Fibroblast of skin of right biceps (primary cell): ENCODE measurements at places on chromosomes 3 and 15.

DNA sequence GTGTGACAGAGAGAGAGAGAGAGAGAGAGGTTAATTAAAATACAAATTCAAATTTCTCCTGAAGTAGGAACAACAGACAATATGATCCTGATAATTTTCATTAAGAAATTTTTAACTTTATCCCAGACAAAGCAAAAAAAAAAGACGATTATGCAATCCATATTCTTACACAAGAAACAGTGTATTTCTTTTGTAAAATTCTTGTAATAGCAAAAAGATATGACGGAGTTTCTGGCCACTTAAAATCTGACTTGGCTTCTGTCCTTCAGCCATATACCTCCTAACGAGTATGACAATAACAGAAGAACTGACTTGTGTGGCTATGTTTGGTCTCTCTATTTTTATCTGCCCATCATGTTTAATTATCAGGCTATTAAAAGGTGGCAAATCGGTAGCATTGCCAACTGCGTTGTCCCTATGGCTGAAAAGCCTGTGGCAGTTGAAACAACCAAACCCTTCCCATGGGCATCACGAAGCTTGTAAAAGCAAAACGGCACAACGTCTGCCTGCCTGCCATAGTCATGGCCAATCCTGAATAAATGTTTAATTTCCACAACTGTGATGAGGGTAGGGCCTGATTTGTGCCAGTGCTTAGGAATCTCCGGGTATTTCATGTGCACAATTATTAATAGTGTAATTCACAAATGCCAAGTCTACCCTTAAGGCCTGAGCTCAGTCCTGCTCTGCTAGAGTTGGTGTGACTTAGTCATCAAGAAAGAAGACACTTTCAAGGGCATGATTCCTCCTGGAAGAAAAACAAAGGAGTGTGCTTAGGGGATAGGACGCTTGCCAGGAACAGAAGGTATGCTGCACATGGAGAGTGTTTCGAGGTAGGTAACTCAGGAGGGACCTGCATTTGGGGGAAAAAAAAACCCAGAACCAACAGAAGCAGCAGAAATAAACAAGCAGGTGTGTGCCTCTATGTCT is 1090.2 kb downstream of the FHIT start:
- no peak for DNase-seq

DNA sequence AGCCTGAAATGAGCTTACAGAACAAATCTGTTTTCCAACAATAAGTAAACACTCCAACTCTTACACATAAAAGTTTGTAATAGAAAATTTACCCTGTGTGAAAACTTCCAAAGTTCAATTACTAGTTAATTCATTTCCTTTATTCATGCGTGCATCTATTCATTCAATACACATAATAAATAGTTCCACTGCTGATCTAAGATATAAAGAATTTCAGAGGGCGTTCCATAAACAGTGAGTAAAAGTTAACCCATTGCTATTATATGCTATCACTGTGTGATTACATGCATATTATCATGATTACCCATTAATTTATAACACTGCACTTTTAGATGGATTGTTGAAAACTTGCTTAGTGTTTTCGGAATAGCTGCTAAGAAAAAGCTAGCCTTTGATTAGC is 36.2 kb upstream of the CFAP20DC start:
- peak; percentile 5 for DNase-seq

DNA sequence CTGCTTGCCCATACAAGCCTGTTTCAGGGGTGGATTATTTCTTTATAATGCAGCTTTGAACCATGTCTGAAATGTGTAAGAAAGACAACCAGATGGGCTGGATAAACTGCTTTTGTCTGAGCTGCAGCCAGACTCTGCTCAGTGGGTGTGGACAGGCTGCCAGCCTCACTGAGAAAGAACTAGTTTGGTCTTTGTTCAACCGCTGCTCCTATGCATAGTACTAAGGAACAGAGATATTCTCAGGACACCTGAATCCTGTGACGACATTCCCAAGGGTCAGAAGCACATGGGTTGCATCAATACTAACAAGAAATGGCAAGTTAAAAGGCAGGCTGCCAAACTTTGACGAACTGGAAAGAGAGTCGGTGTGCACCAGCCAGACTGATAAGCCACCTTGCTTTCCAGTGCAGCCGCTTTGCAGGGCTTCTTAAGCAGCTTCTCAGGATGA is 57.2 kb downstream of the PLD1 start:
- DNase-seq = peak; percentile 15

DNA sequence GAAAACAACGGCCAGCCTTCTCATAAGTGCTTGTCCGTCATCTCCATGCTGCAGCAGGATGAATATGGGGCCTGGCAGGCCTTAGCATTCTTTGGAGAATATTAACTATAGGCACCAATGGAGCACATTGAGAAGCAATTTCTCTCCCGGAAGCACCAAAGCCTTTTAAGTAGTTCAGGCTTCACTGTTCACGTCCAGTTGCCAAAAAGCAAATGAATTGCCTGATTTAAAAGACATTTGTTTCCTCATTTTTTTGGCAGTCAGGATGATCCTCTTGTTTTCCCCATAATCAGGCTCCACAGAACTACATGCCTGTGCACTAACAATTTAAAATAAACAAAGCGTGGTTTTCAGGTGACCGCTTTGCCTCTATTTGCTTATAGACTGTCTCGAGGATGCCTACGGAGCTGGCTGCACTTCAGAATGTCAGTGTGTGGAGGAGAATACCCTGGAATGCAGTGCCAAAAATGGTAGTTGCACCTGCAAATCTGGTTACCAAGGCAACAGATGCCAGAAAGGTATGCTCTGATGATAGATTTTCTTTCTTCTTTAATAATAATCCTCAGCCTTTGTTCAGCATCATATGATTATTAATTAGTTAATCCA is 725.2 kb upstream of the GOLIM4 start:
- DNase-seq = no peak

DNA sequence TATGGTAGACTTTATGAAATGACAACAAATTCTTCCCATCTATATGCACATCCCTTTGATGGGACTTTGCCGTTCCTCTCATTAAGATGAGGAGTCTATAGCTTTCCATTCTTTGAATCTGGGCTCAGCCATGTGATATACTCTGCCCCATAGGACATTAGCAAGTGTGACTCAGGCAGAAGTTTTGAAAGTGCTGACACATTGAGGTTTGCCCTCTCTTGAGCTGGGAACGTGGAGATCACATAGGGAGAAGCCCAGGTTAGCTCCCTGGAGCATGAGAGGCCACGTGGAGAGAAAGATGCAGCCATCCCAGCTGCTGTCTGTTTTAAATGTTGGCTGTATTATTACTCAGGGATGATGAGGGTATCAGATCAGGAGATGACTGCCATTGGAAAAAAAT is 67.7 kb upstream of the OXTR start:
- peak; percentile 89 for DNase-seq

DNA sequence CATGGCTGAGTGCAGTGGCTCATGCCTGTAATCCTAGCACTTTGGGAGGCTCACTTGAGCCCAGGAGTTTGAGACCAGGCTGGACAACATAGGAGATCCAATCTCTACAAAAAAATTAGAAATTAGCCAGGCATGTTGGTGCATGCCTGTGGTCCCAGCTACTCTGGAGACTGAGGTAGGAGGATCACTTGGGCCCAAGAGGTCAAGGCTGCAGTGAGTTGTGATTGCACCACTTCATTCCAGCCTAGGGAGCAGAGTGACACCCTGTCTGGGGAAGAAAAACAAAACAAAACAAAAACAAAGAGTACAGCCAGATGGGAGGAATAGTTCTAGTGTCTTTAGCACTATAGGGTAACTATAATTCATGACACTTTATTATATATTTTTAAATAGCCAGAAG is 26.2 kb upstream of the COMMD4 start:
- DNase-seq = no peak

- no peak for DNase-seq
These were observed 2.2 kb downstream of the SLC12A6 start for GRCh38 chr15:34335176-34336032.

GRCh38 chr3:158774965-158775364 is 26.9 kb upstream of the MFSD1 start:
- no peak for DNase-seq

GRCh38 chr3:194841515-194841841 is 155.8 kb downstream of the FAM43A start:
- DNase-seq = no peak

DNA sequence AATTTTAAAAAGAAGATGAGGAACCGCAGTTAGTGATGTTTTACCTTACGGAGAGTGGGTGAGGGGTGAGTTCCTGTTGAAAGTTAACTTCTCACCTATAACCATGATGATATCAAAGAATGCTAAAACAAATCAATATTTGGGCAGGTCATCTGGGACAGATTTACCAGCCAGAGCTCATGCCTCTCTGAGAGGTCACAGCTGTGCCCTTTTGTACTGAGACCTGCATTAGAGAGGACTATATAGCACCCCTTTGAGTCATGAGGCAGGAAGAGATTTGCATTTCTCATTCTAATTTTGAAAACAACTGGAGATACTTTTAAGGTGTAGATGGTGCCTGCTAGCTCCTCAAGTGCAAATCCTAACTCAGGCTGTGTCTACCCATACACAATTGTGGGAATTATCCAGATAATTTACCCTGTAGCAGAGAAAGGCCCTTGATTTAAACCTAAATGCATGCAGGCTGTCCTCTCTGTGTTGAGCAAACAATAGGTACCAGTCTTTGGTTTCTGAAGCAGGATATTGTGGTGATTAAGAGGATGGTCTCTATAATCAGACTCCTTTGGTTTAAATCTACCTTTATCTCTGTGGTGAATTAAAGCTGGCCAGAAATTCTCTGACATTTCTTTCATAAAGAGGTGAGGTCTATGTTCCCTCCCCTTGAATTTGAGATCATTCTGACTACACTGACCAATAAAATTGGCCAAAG is 5.8 kb upstream of the TM4SF4 start:
- DNase-seq = no peak

DNA sequence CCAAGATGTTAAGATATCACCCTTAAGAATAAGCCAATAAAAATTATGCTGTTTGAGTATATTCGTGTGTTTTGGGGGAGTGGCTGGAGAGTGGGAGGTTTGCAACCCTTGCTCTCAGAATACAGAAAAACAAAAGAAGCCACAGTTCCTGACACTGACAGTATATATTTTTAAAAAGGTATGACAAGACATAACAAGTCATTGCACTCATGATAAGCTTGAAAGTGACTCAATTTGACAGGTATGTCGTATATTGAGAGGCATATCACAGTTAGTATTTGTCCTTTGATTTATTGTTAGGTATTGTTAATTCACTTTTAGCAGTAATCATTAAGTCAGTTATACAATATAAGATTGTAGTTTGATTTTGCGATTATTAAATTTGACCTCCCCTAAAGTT is 73.1 kb upstream of the TSC22D2 start:
- DNase-seq = no peak

DNA sequence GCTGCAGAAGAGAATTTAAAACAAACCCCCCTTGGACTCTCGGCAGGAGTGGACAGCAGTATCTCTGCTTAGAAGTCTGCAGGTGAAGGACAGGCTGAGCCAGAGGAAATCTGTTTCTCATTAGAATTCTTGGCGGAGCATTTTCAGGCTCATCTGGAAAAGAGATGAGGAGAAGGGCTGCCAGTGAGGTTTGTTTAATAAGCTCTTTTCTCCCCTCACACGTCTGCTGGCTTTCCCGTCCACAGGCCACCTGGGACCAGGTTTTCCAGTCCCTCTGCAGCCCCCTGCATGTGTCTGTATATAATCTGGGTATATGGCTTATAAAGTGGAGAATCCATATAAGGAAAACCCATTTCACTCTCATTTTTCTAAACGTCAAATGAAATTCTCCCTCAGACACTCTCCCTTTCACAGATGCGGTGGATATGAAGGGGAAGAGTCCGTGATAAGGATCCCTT is 155.4 kb upstream of the TPM1 start:
- peak; percentile 68 for DNase-seq

DNA sequence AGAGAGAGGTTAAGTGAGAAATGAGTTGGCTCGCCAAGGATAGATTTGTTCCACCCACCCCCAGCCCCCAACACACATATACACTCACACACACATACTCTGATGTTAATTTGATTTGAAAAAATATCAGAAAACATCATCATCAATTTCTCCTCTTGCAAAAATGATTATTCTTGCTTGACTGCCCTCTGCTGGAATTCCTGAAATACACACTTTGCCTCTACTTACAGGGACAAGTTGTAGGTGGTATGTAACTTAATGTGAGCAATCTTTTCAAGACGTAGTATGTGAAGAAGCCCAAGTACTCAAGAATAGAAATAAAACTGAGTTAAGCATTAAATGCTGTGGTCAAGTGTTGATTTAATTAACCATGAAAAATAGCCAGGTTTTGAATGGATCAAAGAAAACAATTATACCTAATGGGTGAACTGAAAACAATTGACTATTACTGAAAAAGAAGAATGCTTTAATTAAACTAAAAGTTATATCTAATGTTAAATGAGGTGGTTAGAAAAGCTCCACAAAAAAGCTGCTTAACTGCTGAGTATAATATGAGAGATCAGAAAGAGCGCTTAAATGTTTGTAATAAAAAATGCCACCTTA is 46.6 kb upstream of the MDFIC2 start:
- DNase-seq = peak; percentile 15

- DNase-seq = no peak
These were observed 305.5 kb downstream of the SHQ1 start for GRCh38 chr3:72542781-72543180.

GRCh38 chr3:163722405-163722804 is 1355.9 kb downstream of the SI start:
- DNase-seq = no peak

- DNase-seq = no peak
These were observed 263.2 kb upstream of the TGFBR2 start for GRCh38 chr3:30343067-30343831.

DNA sequence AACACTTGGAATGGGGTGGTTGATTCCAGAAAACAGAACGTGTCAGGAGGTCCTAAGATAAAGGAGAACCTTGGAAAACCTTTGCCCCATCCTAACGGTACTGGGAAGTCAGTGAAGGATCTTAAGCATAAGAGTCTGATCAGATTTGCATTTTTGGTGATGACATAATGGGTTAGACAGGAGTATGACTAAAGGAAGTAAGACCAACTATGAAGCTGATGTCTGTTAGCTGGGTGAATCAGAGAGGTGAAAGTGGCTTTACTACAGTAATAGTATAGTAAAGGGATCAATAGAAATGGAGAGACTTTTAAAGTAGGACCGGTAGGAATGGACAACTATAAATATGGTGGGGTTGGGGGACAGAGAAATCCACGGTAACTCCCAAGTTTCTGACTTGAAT is 12.6 kb downstream of the GTF2A2 start:
- peak; percentile 9 for DNase-seq

- DNase-seq = peak; percentile 65
These were observed 229.7 kb upstream of the KCNMB2 start for GRCh38 chr3:178306432-178307115.

- no peak for DNase-seq
These were observed 38.6 kb upstream of the DPPA4 start for GRCh38 chr3:109375975-109376374.

DNA sequence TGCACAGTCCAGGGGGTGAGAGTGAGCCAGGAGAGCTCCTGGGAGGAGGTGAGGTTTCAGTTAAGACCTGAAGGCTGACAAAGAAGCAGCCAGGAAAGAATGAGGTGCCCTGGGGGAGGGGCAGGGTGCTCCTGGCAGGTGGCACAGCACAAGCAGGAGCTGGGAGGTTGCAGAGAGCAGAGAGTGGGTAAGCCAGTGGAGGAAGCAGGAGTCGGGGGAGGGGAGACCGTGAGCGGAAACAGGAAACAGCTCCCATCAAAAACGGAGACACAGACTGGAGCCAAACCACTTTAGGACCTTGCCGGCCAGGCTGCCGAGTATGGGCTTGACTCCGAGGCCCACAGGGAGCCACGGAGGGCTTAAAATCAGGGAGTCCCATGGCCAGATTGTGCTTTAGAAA is 12.1 kb upstream of the FBLN2 start:
- no peak for DNase-seq
